Motor neuron (in vitro differentiated cells): ENCODE measurements at places on chromosomes 1 and 21. TPM values are rescaled to one million over a fixed set of nuclear protein-coding genes. Genes with fewer than 3 reads are reported as not detected.

The LCE3D gene
- 1.2 TPM in 1 of 2 replicates, not detected in the other for total RNA-seq

The RPL5 gene
- 6,876 and 6,883 TPM in 2 replicates for total RNA-seq

The HJV gene
- 0.14 TPM in 1 of 2 replicates, not detected in the other for total RNA-seq

The PTGFR gene
- 0.24 and 0.39 TPM in 2 replicates for total RNA-seq

The ADAMTSL4 gene
- total RNA-seq: 6.3 and 7.1 TPM in 2 replicates

The SPATA46 gene
- total RNA-seq: 2.7 and 2.9 TPM in 2 replicates

The PTCH2 gene
- total RNA-seq: 2.6 and 5.0 TPM in 2 replicates

The CLIC6 gene
- total RNA-seq: 0.07 and 0.22 TPM in 2 replicates

The FMN2 gene
- total RNA-seq: 24.5 and 33.2 TPM in 2 replicates

The S100PBP gene
- 57.0 and 63.8 TPM in 2 replicates for total RNA-seq

The TNNT2 gene
- 0.27 and 0.81 TPM in 2 replicates for total RNA-seq

The PCSK9 gene
- 0.05 and 0.25 TPM in 2 replicates for total RNA-seq

The TFAP2E gene
- total RNA-seq: 0.20 and 0.81 TPM in 2 replicates

The PPIAL4G gene
- 0.62 and 0.78 TPM in 2 replicates for total RNA-seq

The DMBX1 gene
- total RNA-seq: 1.1 TPM in 1 of 2 replicates, not detected in the other

The ILDR2 gene
- 0.66 and 1.4 TPM in 2 replicates for total RNA-seq

The AVPR1B gene
- 0.87 and 1.3 TPM in 2 replicates for total RNA-seq

The GJB3 gene
- 0.05 and 0.63 TPM in 2 replicates for total RNA-seq

The FLG2 gene
- 0.07 and 0.08 TPM in 2 replicates for total RNA-seq

The GRHL3 gene
- 0.21 and 0.46 TPM in 2 replicates for total RNA-seq

The KIF14 gene
- total RNA-seq: 0.15 and 0.22 TPM in 2 replicates

The SAMD13 gene
- 15.2 and 17.2 TPM in 2 replicates for total RNA-seq

The IVL gene
- not detected in 2 replicates for total RNA-seq

The EDARADD gene
- total RNA-seq: 2.0 and 2.3 TPM in 2 replicates

The GPR37L1 gene
- total RNA-seq: 0.69 and 1.1 TPM in 2 replicates

The LPAR3 gene
- 0.50 and 0.75 TPM in 2 replicates for total RNA-seq

The TMIGD3 gene
- total RNA-seq: 0.68 and 0.71 TPM in 2 replicates

The SPRR2E gene
- not detected in 2 replicates for total RNA-seq

The ASAP3 gene
- total RNA-seq: 39.6 and 41.2 TPM in 2 replicates

The RNU1-1 gene
- total RNA-seq: 3,288 and 3,462 TPM in 2 replicates

The ACTN2 gene
- total RNA-seq: 0.35 and 0.86 TPM in 2 replicates

The NR5A2 gene
- 1.5 and 2.1 TPM in 2 replicates for total RNA-seq

The GPR153 gene
- total RNA-seq: 13.1 and 15.0 TPM in 2 replicates

The C1QC gene
- 0.31 TPM in 1 of 2 replicates, not detected in the other for total RNA-seq

The CFAP107 gene
- 0.56 TPM in 1 of 2 replicates, not detected in the other for total RNA-seq

The S100B gene
- total RNA-seq: 4.4 and 6.8 TPM in 2 replicates

The NOS1AP gene
- 9.1 and 10.1 TPM in 2 replicates for total RNA-seq

The LINGO4 gene
- 0.17 and 0.18 TPM in 2 replicates for total RNA-seq

The DIO1 gene
- 0.21 and 0.82 TPM in 2 replicates for total RNA-seq

The CSMD2 gene
- 1.1 TPM in 2 replicates for total RNA-seq

The LCE1A gene
- not detected in 2 replicates for total RNA-seq

The SERTAD4 gene
- 6.5 and 9.3 TPM in 2 replicates for total RNA-seq

The UAP1 gene
- 60.8 and 70.7 TPM in 2 replicates for total RNA-seq

The SPRR1A gene
- not detected in 2 replicates for total RNA-seq

The KRTAP7-1 gene
- total RNA-seq: not detected in 2 replicates

The RPS6KA1 gene
- 5.3 and 6.8 TPM in 2 replicates for total RNA-seq

The CR1L gene
- total RNA-seq: not detected in 2 replicates

The NPR1 gene
- 0.49 and 1.3 TPM in 2 replicates for total RNA-seq

The PADI3 gene
- total RNA-seq: not detected in 2 replicates

The TNN gene
- total RNA-seq: 0.05 and 0.09 TPM in 2 replicates

The TTC39A gene
- total RNA-seq: 2.5 and 2.6 TPM in 2 replicates

The CELA2B gene
- 1.1 TPM in 1 of 2 replicates, not detected in the other for total RNA-seq

The CFAP57 gene
- total RNA-seq: 7.3 and 7.8 TPM in 2 replicates

The S1PR1 gene
- 16.4 and 17.9 TPM in 2 replicates for total RNA-seq

The SPEN gene
- 10.0 and 12.5 TPM in 2 replicates for total RNA-seq

The EFNA4 gene
- total RNA-seq: 5.4 and 7.1 TPM in 2 replicates

The ARHGAP29 gene
- total RNA-seq: 121 and 149 TPM in 2 replicates

The OR2G6 gene
- total RNA-seq: 0.19 TPM in 1 of 2 replicates, not detected in the other
